ENCODE measurements at places on chromosomes 13 and 19. TPM values are rescaled to one million over a fixed set of nuclear protein-coding genes. Genes with fewer than 3 reads are reported as not detected.

FAM83E gene
- not detected for total RNA-seq

LENG9 gene
- 5.1 TPM for total RNA-seq

NLRP4 gene
- not detected for total RNA-seq

ZNF709 gene
- 3.0 TPM for total RNA-seq

VSTM2B gene
- not detected for total RNA-seq

EPSTI1 gene
- 10.4 TPM for total RNA-seq

MBD3L3 gene
- not detected for total RNA-seq

PLPP2 gene
- total RNA-seq: 0.83 TPM

IGSF23 gene
- total RNA-seq: not detected

RUBCNL gene
- total RNA-seq: 5.3 TPM

PSG11 gene
- not detected for total RNA-seq

SIGLEC14 gene
- total RNA-seq: 10.3 TPM

GRCh38 chr19:44807652-44808462 lies 1.0 kb upstream of the BCAM start:
- no peak for DNase-seq

GRCh38 chr19:17536955-17537354 lies 18.5 kb upstream of the COLGALT1 start:
- DNase-seq: no peak

DNA sequence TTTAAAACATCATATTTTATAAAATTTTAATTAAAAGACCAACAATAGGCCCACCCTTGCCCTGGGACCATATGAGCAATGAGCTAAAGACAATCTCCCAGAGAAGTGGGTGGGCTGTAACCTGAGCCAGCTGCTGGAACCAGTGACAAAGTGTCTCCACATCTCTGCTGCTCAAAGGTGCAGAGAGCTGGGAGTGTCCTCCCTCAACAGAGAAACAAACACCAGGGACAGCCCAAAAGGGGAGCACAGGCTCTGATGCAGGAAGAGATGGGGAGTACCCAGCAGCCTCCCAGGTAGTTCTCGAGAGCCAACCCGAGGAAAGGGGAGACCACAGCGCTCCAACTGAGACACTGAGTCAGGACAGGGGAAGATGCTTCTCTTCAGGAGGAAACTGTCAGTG lies 39.1 kb downstream of the DOCK9 start:
- DNase-seq: no peak

DNA sequence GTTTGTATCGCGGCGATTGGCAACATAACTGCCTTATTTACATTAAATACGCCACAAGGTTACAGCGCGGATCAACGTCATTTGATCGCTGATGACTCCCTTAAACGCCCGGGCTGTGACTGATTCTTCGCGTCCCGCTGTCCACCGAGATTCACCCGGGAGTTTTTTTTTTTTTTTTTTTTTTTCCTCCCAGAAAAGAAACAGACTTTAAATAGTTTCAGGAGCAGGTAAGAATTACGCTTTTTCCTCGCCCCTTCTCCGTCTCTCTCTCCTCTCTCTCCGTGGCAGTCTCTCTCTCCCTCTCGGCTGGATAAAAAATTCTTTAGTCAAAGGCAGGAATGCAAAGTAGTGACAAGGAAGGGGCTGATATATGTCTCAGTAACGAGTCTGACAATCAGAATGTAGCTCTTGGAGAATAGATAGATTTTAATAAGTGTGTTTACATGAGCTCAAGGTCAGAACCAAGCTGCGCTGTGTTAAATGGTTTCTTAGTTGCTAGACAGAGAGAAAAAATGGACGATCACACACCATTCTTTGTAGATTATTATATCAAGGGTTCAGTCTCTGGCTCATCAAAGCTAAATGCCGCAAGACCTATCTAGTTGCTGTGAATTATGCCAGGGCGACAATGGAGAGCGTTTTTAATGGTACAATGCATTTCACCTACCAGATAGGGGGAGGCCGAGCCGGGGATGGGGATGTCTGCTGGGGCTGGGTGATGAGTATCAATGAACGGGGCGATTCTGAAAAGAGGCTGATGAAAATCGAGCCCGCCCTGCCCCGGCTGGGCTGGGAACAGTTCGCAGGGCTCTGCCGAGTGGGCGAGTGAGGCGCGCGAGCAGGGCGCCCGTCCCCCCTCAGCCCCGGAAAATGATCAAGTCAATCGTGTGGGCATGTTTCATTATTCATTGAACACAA lies 147.2 kb upstream of the ZNF536 start:
- no peak for DNase-seq

GRCh38 chr13:47420020-47420419 lies 523.2 kb upstream of the HTR2A start:
- no peak for DNase-seq

DNA sequence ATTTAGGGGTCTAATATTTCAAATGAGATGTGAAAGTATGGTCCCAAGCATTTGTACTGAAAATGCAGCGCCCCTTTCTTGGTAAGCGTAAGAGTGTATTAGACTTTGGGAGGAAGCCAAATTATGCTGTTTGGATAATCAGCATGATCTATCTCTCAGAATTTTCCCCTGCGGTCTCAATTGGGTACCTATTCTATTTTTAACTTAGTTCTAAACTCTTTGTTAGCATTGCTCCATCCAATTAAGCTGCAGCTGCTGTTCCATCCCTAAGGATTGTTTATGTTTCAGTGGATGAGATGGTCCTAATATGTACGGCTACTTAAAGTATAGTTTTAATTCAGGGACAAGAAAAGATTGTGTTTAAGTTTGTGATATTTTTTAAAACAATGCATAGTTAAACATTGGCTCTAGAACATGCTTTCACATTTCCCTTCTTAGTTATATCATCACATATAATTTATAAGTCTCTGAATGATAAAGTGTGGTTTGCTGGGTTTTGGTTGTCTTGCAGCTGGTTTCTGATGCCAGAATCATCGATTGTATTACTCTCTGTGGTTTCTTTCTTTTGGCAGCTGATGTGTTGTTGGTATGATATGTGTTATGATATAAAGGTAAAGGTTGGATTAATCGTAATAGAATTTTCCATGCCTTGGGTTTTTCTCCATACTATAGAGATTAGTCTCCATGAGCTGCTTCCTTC lies 15.0 kb downstream of the POLR1D start:
- no peak for DNase-seq

DNA sequence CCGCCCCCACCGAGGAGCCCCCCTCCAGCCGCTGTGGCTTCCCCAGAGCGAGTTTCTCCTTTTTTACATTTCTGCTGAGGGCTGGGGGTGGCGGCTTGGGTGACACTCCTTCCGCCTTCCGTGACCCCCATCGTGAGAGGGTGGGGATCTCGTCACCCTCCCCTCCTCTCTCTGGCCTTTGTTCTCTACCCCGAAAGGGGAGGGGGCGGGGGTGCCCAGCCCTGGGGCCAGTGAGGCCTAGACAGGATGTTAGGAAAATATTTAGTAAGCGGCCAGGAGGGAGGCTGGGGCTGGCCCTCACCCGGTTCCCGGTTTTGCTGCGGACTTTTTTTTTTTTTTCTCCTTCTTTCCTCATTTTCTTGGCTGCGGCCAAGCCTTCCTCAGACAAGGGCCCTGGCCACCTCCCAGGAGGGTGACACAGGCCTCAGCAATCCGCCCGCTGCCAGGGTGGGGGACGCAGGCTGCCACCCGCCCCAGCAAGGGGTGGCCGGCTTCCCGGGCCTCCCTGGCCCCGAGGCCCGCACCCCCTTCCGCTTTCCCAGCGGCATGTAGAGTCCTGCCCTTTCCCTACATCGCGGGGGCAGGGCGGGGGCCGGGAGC lies 3.9 kb downstream of the MIDN start:
- peak; percentile 98 for DNase-seq

GRCh38 chr13:57787058-57787791 lies 155.7 kb downstream of the PCDH17 start:
- DNase-seq: peak; percentile 56

GRCh38 chr13:73883162-73883561 lies 251.0 kb downstream of the KLF12 start:
- no peak for DNase-seq

GRCh38 chr19:47508721-47509120 lies 6.1 kb downstream of the NAPA start:
- DNase-seq: no peak

- DNase-seq: peak; percentile 95
These were observed 73.4 kb upstream of the UBL3 start for GRCh38 chr13:29923554-29924481.

- DNase-seq: no peak
These were observed 269.1 kb downstream of the NDFIP2 start for GRCh38 chr13:79749984-79750551.

Measured in posterior vena cava (tissue), 2 donors.